Stimulated activated CD4-positive, alpha-beta T cell treated with anti-CD3 and anti-CD28 coated beads, Interleukin-1b, Interleukin-23, amount 100 ng/mL, for 4 hours (primary cell): ENCODE measurements at places on chromosomes 12 and 14.

- no peak for DNase-seq
Observed at GRCh38 chr14:28577187-28577586, 189.4 kb upstream of the FOXG1 start.

- DNase-seq: no peak
Observed at GRCh38 chr14:100033347-100034075, 31.7 kb upstream of the EVL start.

GRCh38 chr12:17079251-17079909, 473.4 kb upstream of the LMO3 start:
- no peak for DNase-seq

DNA sequence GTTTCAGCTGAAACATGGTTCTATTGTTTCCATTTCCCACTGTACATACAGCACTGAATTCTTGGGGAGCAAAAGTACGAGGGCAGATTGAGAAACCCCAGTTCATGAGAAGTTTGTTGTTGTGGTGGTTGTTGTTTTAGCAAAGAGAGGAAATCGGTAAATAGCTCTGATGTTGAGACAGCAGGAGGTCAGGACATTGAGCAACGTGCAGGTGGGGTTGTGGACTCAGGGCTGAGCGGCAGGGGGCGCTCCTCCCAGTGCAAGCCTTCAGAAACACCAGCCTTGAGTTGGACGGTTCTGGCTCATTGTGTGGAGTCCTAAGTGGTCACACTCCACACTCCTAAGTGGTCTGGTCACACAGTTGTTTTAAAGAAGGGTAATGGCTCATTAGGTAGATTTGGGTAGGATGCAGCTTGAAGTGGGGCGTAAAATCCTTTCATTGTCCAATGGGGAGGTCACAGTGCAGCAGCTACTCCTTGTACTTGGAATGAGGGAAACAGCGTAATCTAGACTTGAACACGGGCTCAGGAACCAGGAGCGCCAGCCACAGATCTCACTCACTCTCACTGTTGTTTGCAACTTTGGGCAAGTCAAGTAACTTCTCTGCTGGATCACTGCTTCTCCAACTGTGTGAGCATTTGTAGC, 14.5 kb upstream of the PWP1 start:
- peak; percentile 19 for DNase-seq

- no peak for DNase-seq
Observed at GRCh38 chr12:120229487-120230325, 28.8 kb upstream of the RPLP0 start.

DNA sequence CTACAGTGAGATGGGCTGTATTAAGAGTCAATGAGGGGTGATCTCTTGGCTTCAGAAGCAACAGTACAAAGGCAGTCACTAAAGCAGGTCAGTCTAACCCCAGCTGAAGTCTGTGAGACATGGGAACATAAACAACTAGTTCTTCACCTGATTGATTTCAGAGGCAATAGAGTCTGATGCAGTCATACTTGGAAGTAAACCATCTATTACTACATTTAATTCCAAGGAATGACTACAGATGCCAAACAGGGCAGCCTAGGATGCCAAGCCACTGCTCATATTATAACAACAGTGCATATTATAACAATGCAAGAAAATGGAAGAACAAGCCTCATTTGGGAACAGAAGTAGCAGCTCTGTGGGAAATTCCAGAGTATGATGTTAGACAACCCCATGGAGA, 35.8 kb downstream of the GRIN2B start:
- DNase-seq: no peak

DNA sequence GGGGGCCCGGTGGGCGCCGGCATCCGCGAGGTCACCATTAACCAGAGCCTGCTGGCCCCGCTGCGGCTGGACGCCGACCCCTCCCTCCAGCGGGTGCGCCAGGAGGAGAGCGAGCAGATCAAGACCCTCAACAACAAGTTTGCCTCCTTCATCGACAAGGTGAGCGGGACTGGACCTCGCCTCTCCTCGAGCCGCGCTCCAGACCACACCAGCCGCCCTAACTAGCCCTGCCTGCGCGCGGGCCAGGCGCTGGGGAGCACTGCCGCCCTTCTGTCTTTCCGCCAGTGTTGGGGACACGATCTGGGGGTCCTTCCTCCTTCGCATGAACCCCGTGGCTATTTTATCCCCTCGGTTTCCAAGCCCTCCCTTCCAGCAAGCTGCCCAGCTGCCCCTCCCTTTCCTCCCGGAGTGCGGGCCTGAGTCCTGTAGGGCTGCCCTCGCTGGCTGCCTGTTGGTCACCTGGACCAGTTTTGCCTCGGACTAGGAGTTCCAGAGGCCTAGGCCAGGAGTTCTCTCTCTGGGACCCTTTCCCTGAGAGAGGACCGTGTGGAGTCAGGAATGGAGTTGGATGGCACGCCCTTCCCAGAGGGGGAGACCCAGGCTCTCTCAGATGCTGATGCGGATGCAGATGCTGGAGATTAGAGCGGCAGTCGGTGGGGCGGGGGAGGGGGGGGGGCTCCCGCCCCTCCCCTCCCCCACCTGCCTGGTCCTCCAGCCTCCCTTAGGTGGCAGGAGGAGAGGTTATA, 592 bp downstream of the KRT7 start:
- no peak for DNase-seq

- no peak for DNase-seq
Observed at GRCh38 chr14:61569308-61569707, 126.0 kb upstream of the HIF1A start.

DNA sequence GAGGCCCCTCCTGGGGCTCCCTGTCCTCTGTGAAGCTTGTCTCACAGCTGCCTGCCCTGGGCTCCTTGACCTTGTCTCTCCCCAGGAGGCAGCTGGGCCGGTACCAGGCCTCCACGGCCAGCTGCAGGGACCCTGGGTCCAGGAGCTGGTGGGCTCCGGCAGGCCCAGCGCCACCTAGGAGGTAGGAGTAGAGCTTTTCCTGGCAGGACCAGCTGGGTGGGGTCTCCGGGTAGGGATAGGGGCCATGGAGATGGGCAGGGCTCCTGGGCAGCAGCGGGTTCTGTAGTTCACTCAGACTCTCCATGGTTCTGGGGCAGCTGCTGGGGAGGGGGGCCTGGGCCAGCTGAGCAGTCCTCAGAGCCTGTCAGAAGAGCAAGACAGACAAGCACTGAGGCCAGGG, 16.6 kb downstream of the SYNDIG1L start:
- DNase-seq: no peak

GRCh38 chr12:51389302-51389999, 1.8 kb downstream of the GALNT6 start:
- DNase-seq: no peak

- DNase-seq: no peak
Observed at GRCh38 chr14:100203962-100204834, 34.7 kb upstream of the YY1 start.

GRCh38 chr12:40435251-40435650, 210.5 kb downstream of the LRRK2 start:
- DNase-seq: no peak

DNA sequence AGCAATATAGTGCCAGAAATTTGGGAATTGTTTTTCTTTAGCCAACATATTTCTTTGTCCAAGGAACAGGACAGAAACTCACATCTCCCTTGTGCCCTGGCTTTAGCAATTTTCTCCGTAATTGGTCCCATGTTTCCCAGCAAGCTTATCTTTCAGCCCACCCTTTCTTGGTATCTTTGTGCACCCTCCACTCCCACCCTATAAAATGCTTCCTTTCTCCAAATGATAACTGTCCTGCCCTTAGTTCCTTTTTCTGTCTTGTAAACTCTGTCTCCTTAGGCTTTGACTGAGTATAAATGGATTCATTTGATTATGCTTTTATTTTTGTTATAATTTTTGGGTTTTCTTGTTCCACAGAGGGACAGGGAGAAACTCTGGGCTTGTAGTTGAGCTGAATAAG, 442.8 kb downstream of the ATP23 start:
- no peak for DNase-seq

- DNase-seq: peak; percentile 75
Observed at GRCh38 chr14:96275177-96276112, 19.4 kb downstream of the BDKRB1 start.

- DNase-seq: no peak
Observed at GRCh38 chr12:31004666-31005065, 69.0 kb upstream of the DDX11 start.

DNA sequence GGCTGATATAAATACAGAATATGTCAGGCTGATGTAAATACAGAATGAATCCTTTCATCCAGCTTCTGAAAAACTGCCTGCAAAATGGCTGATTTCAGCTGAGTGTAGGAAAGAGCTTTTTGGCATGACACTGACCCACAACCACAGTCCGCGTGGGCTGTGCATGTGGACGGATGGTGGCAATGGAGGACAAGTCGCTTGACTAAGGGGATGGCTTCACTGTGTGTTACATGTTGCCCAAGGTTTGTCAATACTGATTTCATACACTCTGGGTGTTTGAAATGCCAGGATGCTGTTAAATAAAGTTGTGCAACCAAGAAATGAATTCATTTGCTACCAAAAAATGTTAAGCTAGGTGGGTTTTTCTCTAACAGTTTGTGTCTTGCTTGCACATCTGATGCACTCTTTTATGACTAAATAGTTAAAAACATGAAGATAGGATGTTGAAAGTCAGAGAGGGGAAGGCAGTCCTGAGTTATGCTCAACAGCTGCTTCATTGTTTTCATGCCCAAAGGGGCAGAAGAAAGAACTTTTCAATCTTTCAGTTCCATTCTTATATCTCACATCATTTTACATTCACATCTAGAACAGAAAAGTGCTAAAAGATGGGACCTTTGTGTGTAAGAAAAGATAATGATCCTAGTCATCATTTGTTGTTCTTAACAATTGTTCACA, 36.5 kb upstream of the OVCH1 start:
- no peak for DNase-seq

- DNase-seq: peak; percentile 75
Observed at GRCh38 chr12:53220694-53221202, 11.3 kb downstream of the RARG start.

DNA sequence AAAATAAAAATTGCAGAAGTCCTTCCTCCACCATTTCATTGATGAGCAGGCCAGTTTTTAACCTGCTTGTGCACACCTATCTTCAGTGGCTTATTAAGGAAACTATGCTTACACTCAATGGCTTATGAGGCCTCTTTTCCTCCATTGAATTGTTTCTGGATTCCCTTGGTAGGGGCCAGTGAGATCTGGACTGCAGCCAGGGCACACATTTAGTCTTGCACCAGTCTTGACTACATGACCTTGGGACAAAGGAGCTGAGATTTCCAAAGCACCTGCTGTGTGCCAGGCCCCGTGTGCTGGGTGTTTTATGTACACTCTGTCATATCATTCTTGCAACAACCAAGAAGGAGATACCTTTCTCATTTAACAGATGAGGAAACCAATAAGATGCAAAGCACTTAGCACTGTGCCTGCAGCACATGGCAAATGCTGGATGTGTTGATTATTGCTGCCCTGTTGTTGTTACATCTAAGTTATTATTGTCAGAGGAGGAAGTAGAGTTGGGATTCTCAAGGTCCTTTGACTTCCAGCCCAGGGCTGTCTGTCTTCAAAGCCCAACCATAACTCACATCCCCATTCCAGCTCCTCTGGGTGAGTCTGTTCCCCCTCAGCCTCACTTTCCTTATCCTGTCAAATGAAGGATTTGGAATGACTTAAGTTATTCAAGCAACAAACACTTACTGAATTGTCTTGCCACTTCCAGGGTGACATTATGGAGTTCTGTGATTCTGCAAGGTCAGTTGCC, 31.6 kb upstream of the RIN3 start:
- DNase-seq: no peak

GRCh38 chr14:99753225-99754140, 39.7 kb upstream of the EML1 start:
- DNase-seq: no peak

- no peak for DNase-seq
Observed at GRCh38 chr12:75269209-75269608, 59.6 kb upstream of the KCNC2 start.

DNA sequence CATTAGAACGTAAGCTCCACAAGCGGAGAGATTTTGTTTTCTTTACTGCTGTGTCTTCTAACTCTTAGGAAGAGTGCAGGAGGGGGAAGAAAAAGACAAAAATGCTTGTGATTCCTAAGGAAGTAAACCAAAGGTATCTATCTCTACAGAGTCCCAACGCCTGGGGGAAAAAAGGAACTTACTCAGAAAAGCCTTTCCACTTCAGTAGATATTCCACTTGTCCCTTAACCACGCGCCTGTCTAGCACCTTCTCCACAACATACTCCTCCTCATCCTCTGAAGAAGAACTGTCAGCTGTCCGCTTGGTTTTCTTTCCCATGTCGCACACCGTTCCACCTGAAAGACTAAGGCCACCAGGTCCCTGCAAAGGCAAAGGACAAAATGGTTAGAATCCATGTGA, 22.6 kb downstream of the CBX5 start:
- no peak for DNase-seq

DNA sequence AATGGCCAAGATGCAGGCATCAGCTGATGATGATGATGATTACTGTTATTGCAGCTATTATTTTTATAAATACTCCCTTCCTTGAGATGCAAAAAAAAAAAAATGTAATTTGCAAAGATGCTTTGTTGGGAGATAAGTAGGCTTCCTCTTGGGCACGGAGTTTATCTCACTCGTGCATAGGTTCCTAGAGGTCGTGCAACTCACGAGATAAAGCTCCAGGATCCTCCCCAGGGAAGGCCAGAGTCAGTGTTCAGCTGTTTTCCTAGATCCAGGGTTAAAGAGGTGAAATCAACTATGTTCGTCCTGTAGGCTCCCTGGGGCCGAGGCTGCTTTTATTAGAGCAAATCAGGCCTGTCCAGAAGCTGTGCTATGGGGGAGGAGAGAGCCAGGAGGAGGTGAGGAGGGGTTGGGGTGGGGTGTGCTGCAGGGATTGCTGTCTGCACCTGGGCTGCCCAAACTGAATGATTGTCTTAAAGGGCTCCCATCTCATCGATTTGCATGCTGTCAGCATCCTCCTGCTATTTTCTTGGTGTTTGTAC, 270.3 kb downstream of the NRXN3 start:
- DNase-seq: no peak

- no peak for DNase-seq
Observed at GRCh38 chr14:34685819-34686428, 28.5 kb downstream of the CFL2 start.

DNA sequence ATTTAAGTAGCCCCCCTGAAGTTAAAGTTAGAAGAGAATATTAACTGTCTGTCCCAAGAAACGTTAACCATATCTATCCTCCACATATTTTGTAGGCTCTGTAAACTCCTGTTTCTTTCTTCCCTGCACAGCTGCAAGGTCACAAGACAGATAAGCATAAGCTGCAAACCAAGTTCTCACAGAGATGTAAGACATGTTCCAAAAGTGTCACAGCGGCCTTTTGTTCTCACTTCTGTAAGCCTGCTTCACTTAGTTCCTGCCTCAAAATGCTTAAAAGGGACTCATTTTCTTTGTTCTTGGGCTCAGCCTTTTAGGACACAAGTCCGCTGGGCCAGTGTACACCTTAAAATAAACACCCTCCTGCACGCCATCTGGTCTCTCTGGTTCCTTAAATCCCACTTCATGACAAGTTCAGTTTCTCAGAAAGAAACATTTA, 3.2 kb downstream of the RNASE1 start:
- DNase-seq: no peak

DNA sequence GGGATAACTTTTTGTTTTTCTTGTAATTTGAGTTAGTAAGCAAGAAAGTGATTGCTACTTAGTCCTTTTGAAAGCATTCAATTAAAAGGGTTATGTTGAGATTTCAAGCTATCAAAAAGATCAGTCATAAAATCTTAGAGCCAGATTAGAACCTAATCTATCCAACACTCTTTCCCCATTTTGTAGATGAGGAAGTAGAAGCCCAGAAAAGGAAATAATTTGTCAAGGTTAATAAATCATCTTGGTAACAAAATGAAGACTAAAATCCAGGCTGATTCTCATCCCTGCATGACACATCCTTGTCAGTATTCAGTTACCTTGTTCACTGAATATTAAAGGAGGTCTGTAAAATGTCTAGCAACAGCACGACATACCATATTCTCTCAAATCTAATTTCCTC, 26.5 kb downstream of the PPP1R13B start:
- no peak for DNase-seq

GRCh38 chr12:64456119-64456518, 4.2 kb downstream of the TBK1 start:
- DNase-seq: no peak
